DND-41 (cell line): ENCODE measurements at places on chromosomes 5 and 9.

DNA sequence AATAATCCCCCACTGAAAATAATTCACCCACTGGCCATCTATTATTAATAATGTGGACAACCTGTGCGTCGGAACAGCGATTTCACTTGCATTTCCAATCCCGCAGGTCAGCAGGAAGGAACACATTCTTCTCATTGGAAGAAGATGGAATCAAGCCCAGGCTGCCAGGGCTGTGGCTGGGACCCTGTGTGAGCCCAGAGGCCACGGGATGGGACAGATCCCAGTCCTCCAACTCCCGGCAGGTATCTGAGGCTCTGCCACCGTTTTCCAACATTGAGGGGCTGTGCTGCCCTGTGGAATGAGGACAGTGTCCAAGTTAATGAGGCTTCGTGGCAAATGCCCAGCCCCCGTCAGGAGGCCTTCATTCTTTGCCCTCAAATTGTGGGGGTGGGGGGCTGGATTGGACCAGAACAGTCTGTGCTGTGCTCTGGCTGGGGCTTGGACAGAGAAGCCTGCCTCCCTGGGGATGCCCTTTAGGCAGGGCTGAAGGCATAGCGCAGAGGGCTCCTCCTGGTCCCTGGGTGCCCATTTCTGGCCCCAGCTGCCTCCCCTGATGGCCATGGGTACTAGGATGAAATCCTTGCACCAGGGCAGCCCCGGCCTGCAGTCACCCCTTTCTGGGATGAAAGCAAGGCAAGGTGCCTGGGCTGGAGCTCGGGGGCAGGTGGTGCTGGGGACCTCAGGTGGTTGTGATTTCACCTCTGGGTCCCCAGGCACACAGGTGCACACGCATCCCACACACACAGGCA, 195.0 kb upstream of the PPP1R26 start:
- DNase-seq: no peak

DNA sequence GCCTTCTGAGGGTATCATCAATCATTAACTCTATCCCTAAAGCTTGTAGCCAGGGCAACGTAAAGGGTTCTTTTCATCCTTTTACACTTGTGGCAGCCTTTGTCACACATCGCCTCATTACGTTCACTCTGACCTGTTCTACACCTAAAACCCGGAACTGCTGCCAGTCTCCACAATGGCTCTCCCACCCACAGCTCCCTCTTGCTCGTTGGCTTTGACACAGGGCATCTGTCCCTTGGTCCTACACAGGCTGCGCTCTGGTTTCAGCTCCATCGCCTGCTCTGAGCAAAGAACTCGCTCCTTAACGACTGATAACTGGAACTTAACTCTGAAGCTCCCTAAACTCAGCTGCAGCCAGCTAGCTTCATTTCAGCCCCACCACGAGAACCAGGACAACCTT, 112.8 kb upstream of the CTNND2 start:
- no peak for DNase-seq

GRCh38 chr9:33332011-33332410, 41.7 kb downstream of the NFX1 start:
- no peak for DNase-seq

- DNase-seq: no peak
Measured at GRCh38 chr9:110284211-110284844, 28.0 kb upstream of the TXN start.

DNA sequence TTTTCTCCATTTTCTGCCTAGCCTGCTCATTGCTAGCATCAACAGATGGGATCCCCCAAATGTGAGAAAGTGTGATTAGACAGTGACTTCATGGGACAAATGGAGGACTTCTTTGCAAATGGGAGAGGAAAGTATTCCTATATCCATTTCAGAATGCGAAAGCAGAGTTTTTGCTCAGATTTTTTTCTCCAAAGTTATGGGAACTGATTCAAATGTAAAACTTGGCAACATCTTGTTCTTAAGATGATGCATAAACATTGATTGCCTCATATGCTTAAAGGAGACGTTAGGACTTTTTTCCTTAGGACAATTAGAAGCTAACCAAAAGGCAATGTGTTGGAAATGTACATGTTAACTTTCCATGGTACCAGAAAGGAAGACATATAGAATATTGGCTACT, 704.3 kb upstream of the ZNF608 start:
- no peak for DNase-seq

DNA sequence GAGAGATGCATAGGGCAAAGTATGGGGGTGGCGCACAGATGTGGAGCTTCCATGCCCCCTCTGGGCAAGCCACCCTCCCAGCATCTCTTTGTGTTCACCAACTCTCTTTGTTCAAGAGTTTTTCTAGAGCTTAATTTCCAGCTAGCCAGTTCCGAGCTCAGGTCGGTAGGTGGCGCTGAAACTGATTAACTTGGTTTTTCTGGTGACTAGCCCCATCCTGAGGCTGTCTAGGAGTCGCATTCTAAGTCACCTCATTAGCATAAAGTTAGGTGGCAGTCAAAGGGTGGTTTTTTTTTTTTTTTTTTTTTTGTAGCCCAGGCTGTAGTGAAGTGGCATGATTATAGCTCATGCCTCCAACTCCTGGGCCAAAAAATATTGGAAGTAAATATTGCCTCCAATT, 476.4 kb downstream of the KDM4C start:
- DNase-seq: peak; percentile 10

DNA sequence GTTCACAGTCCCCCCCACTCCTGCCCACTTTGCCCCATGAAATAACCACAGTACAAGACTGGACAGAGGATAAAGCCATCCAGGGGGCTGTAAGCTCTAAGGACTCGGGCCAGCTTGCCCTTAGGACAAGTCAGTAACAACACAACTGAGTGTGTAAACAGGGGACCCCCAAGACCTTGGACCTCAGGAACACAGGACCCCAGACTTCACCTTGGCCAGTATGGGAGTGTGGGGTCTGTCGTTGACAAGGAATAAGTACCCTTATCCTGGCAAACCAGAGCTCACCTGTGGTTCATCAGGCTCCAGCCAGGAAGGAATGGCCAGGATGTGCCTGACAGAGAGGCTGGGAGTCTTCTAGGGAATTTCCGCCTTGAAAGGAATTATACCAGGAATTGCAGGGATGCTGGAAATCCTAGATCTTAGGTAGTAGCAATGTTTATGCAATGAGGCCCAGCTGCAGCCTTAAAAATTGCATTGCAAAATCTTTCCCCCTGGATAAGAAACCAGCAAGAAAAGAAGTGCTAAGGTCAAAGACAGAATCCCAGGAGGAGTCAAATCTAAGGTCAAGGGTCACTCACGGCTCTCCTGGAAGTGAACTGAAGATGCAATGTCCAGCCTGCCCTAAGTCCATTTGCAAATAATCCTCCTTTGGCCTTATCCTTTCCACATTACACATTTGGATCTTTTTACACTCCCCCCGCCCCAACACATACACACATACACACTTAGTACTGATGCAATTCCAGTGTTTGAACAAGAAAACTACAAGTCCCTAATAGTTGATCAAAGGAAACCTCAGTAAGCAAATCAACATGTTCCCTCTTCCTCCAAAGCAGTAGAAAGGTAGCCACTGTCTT, 27.3 kb upstream of the TDRD7 start:
- DNase-seq: no peak

- DNase-seq: no peak
Measured at GRCh38 chr5:121979691-121980090, 17.9 kb downstream of the SRFBP1 start.

GRCh38 chr9:99105152-99106043, 485 bp downstream of the TGFBR1 start:
- DNase-seq: peak; percentile 49

- no peak for DNase-seq
Measured at GRCh38 chr5:176825234-176825633, 14.9 kb downstream of the UNC5A start.

DNA sequence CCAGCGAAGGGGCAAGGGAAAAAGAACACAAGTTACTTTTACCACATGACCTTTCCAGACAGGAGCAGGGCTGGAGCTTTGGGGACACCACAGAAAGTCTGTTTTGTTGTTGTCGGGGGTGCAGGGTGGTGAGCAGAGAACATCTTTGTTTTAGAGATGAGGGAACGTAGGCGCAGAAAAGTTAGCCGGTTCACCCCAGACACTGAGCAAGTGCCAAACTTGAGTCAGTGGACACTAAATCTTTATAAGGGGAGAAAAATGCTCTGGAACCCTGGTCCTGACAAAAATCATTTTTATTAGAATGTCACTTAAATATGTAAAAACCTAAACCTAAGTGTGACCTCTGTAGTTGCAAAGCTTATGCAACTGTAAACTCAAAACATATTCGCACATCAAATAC, 126.4 kb upstream of the GAS1 start:
- DNase-seq: no peak

- DNase-seq: no peak
Measured at GRCh38 chr5:83744821-83745220, 24.2 kb upstream of the HAPLN1 start.

DNA sequence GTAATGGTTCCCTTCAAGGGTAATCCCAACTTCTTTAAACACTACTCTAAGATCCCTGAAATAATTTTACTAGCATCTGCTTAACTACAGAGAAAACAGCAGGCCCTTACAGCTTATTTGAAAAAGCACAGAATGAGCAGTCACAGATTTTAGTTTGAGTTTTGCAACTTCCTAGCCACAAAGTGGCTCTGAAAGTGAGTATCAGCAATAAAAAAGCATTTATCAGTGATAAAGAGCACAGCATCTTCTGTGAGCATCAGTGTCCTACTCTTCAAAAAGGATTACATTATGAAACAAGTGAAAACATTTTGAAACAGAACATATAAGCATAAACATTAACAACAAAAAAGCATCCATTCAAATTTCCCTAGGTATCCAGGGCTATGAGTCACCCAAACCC, 45.0 kb downstream of the SAXO1 start:
- no peak for DNase-seq

GRCh38 chr9:80028501-80028900, 456.7 kb downstream of the TLE4 start:
- DNase-seq: no peak

DNA sequence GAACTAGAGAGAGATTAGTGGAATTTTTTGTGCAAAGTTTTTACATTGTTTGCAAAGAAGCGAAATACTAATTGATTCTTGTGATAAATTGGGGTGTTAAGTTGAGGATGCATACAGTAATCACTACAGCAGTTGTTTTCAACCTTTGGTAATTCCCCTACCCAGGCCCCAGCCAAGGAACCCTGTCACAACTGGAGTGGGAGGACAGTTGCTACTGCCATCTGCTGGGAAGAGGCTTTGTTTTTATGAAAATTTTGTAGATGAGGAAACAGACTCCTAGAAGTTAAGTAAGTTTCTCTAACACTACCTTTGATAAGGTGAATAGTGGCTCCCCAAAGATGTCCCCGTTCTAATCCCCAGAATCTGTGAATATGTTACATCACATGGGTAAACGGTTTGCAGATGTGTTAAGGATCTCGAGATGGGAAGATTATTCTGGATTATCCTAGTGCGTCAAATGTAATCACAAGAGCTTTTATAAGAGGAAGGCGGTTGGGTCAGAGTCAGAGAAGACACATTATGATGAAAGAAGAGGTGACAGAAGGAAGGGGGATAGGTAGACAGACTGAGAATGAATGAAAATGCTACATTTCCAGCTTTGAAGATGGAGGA, 34.0 kb upstream of the PPP1R2B start:
- DNase-seq: peak; percentile 10

DNA sequence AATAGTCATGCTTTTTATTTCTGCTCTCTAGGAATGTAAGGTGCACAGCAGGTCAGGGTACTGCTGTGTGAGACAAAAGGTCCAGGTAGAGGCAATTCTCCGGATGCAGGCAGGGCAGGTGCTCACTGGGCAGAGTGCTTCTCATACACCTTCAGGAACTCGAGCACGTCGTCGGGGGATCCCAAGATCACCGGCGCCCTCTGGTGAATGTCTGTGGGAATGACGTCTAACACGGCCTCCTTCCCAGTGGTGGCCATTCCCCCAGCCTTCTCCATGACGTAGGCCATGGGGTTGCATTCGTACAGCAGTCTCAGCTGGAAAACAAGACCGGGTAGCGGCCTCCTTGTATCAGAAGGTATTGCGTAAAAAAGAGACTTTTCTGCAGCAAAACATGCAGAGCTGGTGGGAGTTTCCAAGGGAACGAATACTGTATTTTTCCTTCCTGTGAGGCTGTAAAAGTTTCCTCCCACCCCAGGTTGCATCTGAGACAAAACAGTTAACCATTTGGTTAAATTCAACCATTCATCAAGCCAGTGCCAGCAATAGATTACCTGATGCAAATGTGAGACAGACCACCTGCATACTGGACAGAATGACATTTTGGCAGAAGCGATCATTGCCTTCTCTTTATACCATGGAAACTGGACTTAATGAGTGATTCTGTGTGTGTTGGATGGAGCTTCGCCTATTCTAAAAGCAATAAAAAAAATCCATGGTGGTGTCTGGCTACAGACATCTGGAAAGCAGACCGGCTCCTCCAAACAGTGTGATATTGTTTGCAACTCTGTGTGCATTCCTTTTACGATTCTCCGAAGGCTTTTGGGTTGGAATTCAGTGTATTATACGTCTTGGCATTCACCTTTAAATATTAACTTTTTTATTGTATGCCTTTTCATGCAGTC, 9.9 kb upstream of the FBP2 start:
- DNase-seq: peak; percentile 60

GRCh38 chr5:85500869-85501268, 1116.2 kb upstream of the EDIL3 start:
- no peak for DNase-seq

GRCh38 chr5:144088206-144089064, 82.0 kb downstream of the YIPF5 start:
- DNase-seq: no peak

DNA sequence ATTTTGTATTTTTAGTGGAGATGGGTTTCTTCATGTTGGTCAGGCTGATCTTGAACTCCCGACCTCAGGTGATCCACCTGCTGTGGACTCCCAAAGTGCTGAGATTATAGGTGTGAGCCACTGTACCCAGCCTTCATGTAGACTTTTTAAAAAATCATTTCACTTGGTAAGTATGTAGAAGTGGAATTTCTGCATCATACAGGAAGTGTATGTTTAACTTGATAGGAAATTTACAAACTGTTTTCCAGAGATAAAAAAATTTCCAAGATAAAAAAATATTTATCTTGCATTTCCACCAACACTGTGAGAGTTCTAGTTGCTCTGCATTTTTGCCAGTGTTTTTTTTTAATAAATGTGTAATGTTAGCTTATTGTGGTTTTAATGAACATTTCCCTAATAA, 155.8 kb downstream of the ZNF608 start:
- no peak for DNase-seq

- peak; percentile 45 for DNase-seq
Measured at GRCh38 chr5:110865400-110866094, 126.7 kb downstream of the SLC25A46 start.

GRCh38 chr5:166127766-166128570, 2163.5 kb upstream of the WWC1 start:
- DNase-seq: peak; percentile 56
